ENCODE measurements at places on chromosomes 2 and 18. TPM values are rescaled to one million over a fixed set of nuclear protein-coding genes. Genes with fewer than 3 reads are reported as not detected.

- H3K4me1 ChIP-seq = no peaks in the 10 kb centered on the region
- H3K27ac ChIP-seq = no peak overlapping the region
- no peaks in the 10 kb centered on the region for H3K36me3 ChIP-seq
These were observed 906.1 kb downstream of the SLC4A3 start for GRCh38 chr2:220533485-220533884.

GRCh38 chr2:128495996-128496547 lies 177.4 kb upstream of the HS6ST1 start:
- no peak overlapping the region for H3K27ac ChIP-seq
- H3K4me1 ChIP-seq = no peaks in the 10 kb centered on the region
- no peaks in the 10 kb centered on the region for H3K36me3 ChIP-seq
- no peak overlapping the region for H3K4me3 ChIP-seq
- H3K27me3 ChIP-seq = peaks cover 2% of the 10 kb centered on the region

GRCh38 chr2:74374509-74375205 lies 5.5 kb downstream of the DCTN1 start:
- DNase-seq = no peak
- H3K27me3 ChIP-seq = no peaks in the 10 kb centered on the region
- H3K27ac ChIP-seq = no peak overlapping the region
- H3K4me1 ChIP-seq = no peaks in the 10 kb centered on the region
- no peak overlapping the region for H3K4me3 ChIP-seq
- H3K36me3 ChIP-seq = peaks cover 16% of the 10 kb centered on the region

GRCh38 chr18:78507217-78507616 lies 472.4 kb upstream of the SALL3 start:
- H3K36me3 ChIP-seq = no peaks in the 10 kb centered on the region
- H3K4me1 ChIP-seq = no peaks in the 10 kb centered on the region
- no peak overlapping the region for H3K27ac ChIP-seq
- DNase-seq = no peak
- no peak overlapping the region for H3K4me3 ChIP-seq

- H3K27me3 ChIP-seq = no peaks in the 10 kb centered on the region
- DNase-seq = no peak
- no peak overlapping the region for H3K27ac ChIP-seq
- H3K4me1 ChIP-seq = no peaks in the 10 kb centered on the region
- no peak overlapping the region for H3K4me3 ChIP-seq
These were observed 209.3 kb downstream of the SLC4A3 start for GRCh38 chr2:219836647-219837177.

GRCh38 chr18:38790303-38790702 lies 1224.7 kb upstream of the CELF4 start:
- peak; percentile 15 for DNase-seq
- no peaks in the 10 kb centered on the region for H3K36me3 ChIP-seq
- H3K27ac ChIP-seq = no peak overlapping the region
- no peaks in the 10 kb centered on the region for H3K27me3 ChIP-seq
- no peaks in the 10 kb centered on the region for H3K4me1 ChIP-seq
- H3K4me3 ChIP-seq = no peak overlapping the region

- no peaks in the 10 kb centered on the region for H3K4me1 ChIP-seq
- H3K4me3 ChIP-seq = no peak overlapping the region
- no peak overlapping the region for H3K27ac ChIP-seq
- peaks cover 2% of the 10 kb centered on the region for H3K36me3 ChIP-seq
- no peak for DNase-seq
These were observed 53.3 kb upstream of the GULP1 start for GRCh38 chr2:188238386-188238785.

- DNase-seq = no peak
- H3K36me3 ChIP-seq = no peaks in the 10 kb centered on the region
- no peaks in the 10 kb centered on the region for H3K27me3 ChIP-seq
- H3K27ac ChIP-seq = no peak overlapping the region
- H3K4me1 ChIP-seq = no peaks in the 10 kb centered on the region
- no peak overlapping the region for H3K4me3 ChIP-seq
These were observed 15.4 kb downstream of the TNS1 start for GRCh38 chr2:217987391-217987790.

DNA sequence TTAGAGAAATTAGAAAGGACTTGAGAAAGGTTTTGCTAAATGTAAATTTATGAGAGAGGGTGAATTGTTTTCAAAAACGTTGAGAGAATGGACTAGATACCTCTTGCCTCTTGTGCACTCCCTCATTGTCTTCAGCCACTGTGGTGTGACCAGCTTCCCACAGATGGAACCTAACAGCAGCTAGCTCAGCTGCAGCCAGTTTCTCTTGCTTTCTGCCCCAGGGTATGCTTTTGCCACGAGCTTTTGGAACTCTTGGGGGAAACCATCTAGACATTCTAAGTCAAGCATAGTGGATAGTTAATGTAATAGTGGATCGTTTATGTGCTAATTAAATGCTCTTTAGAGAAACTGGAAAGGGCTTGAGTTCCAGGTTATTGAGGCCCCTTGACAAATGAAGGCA lies 288.2 kb downstream of the CTNNA2 start:
- no peak overlapping the region for H3K4me3 ChIP-seq
- no peaks in the 10 kb centered on the region for H3K36me3 ChIP-seq
- no peaks in the 10 kb centered on the region for H3K27me3 ChIP-seq
- no peak for DNase-seq
- H3K27ac ChIP-seq = no peak overlapping the region

DNA sequence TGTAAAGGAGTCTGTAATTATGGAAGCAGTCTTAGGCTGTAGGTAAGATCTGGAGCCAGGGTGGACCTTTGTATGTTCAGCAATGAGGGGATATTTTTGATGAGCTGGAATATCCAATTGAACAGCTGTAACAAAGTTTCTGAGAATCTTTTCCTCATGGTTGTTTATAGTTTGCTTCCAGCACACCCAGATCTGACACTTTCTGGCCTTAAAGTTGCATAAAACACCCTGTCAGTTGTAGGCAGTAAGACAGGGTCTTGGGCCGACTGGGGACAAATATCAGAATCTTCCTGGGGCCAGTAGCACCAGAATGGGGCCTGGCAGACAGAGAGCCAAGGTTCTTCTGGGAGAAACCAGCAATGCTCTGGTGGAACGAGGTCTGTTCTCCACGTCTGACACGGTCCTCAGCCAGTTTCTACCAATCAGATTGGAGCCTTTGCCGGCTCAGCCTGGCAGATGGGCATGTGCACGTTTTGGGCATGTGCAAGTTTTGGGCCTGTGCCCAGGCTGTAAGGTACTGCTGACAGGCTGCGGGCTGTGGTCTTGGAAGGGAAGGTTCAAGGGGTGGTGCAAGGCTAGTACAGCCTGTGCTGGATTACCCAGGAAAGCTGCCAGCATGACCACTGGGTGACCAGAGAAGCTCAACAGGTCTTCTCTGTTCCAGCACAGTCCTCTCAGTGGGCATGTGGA lies 89.8 kb downstream of the PRKCE start:
- H3K36me3 ChIP-seq = peaks cover 2% of the 10 kb centered on the region
- DNase-seq = no peak
- H3K4me3 ChIP-seq = no peak overlapping the region
- H3K27me3 ChIP-seq = no peaks in the 10 kb centered on the region
- H3K4me1 ChIP-seq = peaks cover 5% of the 10 kb centered on the region

DNA sequence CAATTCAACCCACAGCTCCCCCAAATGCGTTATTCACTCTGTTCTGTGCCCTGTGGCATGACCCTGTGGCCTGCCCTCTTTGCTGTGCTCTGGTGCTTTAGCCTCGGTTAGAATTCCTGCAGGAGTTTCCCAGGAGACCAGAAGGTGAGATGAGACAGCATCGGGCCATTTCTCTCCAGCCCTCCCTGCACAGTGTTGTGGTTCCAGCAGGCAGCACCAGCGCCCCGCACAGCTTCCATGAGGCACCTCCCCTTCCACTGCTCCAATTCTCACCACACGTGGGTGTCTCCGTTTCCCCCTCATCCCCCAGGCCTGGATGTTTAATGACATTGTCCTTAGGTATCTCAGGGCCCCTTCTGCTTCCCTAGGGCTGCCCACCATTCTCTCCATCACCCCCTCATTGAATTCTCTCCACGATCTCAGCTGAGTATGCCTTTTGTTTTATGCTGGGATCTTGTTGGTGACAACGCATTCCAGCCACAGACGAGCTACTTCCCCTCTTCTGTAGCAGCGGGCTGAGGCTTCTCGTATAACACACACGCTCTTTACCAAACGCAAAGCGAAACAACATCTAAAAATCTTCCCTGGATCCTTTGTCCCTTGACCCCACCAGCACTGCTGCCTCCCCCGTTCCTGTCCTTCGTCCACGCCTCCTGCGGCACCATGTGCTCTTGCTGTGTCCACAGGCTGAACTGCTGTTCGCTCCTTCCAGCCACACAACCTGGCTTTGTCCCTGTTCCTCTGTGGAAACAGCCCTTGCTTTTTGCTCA lies 35.1 kb downstream of the ACKR3 start:
- H3K4me1 ChIP-seq = no peaks in the 10 kb centered on the region
- peaks cover 19% of the 10 kb centered on the region for H3K27me3 ChIP-seq
- no peak overlapping the region for H3K27ac ChIP-seq
- DNase-seq = no peak
- no peak overlapping the region for H3K4me3 ChIP-seq

GRCh38 chr2:31483246-31483645 lies 68.7 kb upstream of the XDH start:
- no peak for DNase-seq
- no peak overlapping the region for H3K4me3 ChIP-seq
- no peak overlapping the region for H3K27ac ChIP-seq
- H3K27me3 ChIP-seq = peaks cover 13% of the 10 kb centered on the region
- H3K4me1 ChIP-seq = no peaks in the 10 kb centered on the region

DNA sequence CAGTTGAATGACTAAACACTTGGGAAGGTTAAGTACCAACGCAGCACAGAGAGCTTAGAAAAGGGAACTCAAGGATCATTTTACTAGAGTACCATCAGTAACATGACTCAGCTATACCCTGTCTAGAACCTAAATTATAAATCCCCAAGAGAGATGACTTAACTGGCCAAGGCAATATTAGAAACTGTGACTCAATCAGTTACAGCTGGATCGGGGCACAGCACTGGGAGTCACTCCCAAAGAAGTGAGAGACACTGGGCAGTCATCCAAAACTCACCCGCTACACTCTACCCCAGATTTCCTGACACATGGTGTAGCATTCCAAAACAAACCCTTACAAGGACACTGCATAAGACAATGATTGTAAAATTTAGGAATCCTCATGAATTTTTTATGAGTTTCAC lies 17.7 kb downstream of the IWS1 start:
- H3K27me3 ChIP-seq = no peaks in the 10 kb centered on the region
- peaks cover 26% of the 10 kb centered on the region for H3K36me3 ChIP-seq
- H3K27ac ChIP-seq = peak overlapping the region; percentile 50
- peaks cover 52% of the 10 kb centered on the region for H3K4me1 ChIP-seq

DNA sequence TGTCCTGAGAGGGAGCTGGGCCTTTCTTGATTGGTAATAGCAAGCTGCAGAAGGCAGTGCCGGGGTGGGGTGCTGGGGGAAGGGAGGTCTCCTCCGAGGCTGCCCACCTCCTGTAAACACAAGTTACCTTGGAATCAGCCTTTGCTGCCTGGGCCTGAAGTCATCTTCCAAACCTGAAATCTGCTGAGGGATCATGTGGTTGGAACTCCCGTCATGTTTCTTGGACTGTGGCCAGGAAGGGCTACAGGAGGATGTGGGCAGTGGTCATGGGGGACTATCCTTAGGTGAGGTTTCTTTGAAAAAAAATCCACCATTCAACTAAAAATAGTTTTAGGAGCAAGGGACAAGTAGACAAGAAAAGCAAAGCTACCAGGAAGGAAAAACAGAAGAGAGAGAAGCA lies 74.2 kb downstream of the CDK15 start:
- no peak overlapping the region for H3K27ac ChIP-seq
- H3K4me3 ChIP-seq = no peak overlapping the region
- H3K4me1 ChIP-seq = peaks cover 20% of the 10 kb centered on the region
- peaks cover 23% of the 10 kb centered on the region for H3K27me3 ChIP-seq
- H3K36me3 ChIP-seq = no peaks in the 10 kb centered on the region

DNA sequence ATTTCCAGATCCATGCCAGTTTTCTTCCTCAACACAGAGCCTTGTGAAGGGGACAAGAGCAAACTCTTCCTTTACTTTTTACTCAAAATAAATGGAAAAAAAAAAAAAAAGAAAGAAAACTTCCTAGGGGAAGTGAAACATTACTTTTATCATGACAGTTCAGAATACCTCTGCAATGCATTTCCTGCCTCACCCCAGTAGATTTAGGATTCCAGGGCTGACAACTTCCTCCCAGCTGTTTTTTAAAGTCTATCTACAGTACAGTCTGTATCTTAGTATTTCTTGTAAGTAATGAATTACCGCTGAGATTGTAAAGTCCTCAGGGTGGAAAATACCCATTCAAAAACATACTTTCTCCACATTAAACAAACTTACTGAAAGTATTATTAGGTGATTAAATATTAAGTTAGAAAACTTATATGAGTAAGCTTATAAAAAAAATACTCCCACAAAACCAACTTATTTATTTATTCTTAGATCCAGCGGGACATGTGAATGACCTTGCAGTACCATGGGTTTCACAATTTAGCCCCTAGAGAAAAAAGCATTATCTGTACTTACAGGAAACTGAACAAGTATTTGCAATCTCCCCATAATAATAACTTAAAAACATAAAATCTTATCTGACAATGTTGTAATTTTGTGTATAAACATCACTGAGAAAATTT lies 117.7 kb downstream of the RBMS1 start:
- H3K27me3 ChIP-seq = no peaks in the 10 kb centered on the region
- no peak for DNase-seq
- no peak overlapping the region for H3K4me3 ChIP-seq
- no peaks in the 10 kb centered on the region for H3K36me3 ChIP-seq
- peaks cover 83% of the 10 kb centered on the region for H3K4me1 ChIP-seq

DNA sequence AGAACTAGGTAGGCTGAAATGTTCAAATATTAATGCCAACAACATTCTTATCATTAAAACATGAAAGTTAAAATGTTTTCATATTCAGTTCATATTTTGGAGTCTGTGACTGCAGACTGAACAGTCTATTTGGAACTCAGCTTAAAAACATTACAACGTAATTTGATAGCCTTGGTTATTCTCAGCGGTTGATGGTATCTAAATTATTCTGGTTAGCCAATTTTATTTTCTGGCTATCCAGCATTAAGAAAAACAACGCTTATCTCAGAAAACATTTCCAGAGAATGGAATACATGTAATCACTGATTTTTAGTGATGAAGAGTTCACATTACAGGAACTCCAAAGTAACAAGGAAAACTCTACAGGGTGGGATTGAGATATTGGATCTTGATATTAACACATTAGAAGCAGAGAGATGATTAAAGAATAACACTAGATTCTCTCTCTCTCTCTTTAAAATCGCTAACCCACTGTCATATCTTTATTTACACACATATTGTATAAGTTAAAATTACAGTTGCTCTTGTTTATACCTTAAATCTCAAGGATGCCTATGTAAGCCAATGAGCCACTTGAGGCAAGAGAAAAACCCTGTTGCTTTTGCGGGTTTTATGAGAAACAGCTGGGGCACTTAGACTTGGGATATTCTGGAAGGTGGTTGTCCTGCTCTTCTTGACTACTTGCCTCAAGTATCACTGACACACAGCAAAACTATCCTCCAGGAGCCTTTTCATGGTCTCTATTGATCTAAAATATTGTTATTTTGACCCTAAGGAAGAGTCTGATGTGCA lies 84.9 kb downstream of the ICOS start:
- peaks cover 54% of the 10 kb centered on the region for H3K4me1 ChIP-seq
- no peak overlapping the region for H3K27ac ChIP-seq
- H3K4me3 ChIP-seq = no peak overlapping the region

The KCNG2 gene
- not detected for total RNA-seq

The ABCG8 gene
- total RNA-seq = not detected

The XIRP2 gene
- not detected for total RNA-seq

The CHRND gene
- not detected for total RNA-seq

The MAP3K19 gene
- not detected for total RNA-seq

The MEP1B gene
- total RNA-seq = not detected

The MAT2A gene
- 221 TPM for total RNA-seq
